HFF-Myc (cell line): ENCODE measurements at places on chromosomes 12 and 14.

DNA sequence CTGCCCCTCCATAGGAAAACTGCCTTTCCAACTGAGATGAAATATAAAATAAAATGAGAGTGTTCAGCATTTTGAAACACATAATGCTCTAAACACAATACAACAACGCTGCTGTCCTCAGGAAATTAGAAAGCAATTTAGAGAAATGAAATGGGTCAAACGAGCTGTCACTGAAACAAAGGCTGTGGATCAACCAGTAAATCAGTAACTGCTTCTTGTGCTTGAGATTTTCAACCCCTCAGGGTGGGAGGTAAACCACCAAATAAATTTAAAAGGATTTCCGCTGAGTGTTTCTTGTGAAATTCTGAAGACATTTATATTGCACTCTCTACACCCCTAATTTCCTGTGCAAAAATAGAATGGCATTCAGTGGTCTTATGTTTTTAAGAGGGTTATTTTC lies 657.1 kb upstream of the SEL1L start:
- no peak for DNase-seq

DNA sequence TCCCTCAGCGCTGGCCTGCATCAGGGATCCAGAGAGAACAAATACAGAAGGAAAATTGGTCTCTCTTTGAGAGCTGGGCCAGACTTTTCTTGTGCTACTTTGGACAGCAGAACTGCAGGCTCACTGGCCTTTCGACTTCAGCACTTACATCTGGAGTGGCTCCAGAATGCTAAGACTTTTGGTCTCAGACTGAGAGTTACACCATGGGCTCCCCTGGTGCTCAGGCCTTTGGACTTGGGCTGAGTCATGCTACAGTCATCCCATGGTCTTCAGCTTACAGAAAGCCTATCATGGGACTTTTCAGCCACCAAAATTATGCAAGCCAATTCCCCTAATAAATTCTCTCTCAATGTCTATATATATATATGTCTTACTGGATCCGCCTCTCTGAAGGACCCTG lies 9.0 kb upstream of the CD163 start:
- peak; percentile 77 for DNase-seq

- no peak for DNase-seq
These were observed 242.9 kb downstream of the CHST11 start for GRCh38 chr12:104699489-104700190.

GRCh38 chr14:75832621-75833297 lies 149.0 kb downstream of the TGFB3 start:
- DNase-seq = no peak

- DNase-seq = no peak
These were observed 186.6 kb upstream of the OR4E1 start for GRCh38 chr14:21860172-21860571.

DNA sequence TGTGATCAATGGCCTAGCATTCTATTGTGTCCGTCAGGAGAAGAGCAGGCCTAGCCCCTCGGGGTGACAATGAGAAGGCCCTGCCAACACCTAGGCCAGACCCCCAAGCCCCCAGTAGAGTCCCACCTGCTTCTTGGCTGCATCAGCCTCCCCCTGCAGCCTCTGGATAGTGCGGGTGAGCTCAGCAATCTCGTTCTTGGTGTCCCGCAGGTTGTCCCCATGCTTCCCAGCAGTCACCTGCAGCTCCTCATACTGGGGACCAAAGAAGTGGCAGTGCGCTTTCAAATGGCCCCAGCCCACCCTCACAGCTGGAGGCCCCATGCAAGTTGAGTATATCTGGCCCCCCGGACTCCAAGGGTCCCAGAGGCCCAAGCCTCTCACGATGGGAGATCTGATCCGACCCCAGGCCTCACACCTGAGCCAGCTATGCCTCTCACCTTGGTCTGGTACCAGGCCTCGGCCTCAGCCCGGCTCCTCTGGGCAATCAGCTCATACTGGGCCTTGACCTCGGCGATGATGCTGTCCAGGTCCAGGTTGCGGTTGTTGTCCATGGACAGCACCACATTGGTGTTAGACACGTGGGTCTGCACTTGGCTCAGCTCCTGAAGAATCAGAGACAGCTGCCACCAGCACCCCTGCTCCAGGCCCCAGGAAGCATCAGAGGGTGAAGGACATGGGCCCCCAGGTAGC lies 10.0 kb upstream of the KRT4 start:
- no peak for DNase-seq

GRCh38 chr14:74259513-74259912 lies 20.3 kb downstream of the VSX2 start:
- no peak for DNase-seq

- no peak for DNase-seq
These were observed 6.3 kb upstream of the TMEM179 start for GRCh38 chr14:104610749-104611310.

GRCh38 chr12:60137513-60137912 lies 541.7 kb downstream of the SLC16A7 start:
- no peak for DNase-seq

DNA sequence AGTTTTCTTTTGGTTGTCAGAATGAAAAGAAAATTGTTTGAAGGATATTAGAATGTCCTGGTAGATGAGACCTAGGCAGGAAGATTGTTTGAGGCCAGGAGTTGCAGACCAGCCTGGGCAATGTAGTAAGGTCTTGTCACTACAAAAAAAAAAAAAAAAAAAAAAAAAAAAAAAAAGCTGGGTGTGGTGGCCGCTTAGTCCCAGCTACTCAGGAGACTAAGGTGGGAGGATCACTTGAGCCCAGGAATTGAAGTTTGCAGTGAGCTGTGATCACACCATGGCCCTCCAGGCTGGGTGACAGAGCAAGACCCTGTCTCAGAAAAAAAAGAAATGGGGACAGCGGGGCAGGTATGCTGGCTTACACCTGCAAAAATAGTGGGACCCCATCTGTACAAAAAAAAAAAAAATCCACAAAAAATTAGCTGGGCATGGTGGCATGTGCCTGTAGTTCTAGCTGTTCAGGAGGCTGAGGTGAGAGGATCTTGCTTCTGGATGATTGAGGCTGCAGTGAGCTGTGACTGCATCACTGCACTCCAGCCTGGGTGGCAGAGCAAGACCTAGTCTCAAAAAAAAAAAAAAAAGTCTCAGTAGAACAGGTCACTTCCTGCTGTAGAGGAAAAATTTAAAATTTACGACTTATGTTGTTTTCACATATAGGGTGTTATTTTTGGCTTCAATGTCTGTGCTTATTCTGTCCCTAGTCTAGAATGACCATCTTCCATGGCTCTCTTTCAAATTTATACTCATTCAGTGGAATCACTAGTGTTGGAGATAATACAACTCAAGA lies 70.7 kb downstream of the PPHLN1 start:
- no peak for DNase-seq

- DNase-seq = no peak
These were observed 30.3 kb downstream of the PIGH start for GRCh38 chr14:67569651-67570290.

DNA sequence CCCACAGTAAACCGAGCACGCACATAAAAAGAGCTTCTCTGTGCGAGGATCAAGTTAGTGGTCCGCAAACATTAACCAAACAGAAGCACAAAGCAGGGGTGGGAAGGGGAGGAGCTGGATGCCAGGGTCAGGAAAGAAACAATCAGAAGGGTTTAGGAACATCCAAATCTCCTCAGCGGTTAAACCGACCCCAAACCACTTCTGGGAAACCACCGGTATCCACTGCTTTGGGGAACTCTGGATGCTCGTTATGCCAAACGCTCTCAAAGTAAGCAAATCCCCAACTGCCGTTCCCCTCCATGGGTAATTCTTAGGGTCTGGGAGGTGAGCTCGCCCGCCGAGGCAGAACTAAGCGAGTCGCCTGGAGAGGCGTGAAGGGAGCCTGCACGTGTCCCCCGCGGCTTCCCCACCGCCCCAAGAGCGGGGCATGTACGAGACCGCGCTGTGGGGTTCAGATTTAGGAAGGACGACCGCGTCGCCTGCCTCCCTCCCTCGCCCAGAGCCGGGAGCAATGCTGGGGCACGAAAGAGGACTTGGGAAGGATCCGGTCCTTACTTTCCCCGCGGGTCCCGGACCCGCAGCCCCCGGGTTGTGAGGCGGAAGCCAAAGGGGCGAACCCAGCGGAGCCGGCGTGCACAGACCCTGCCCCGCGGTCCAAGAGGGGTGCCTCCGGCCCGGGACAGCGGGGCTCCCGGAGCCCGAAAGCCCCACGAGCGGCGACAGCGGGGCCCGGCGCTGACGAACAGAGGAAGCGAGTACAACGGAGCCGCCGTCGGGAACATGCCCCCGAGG lies 711 bp downstream of the SBNO1 start:
- DNase-seq = no peak
